ENCODE measurements at places on chromosomes 4 and X.

- no peak for DNase-seq
These were observed 2.3 kb upstream of the FOXP3 start for GRCh38 chrX:49266523-49267445.

GRCh38 chr4:123996718-123997510 lies 600.3 kb downstream of the SPRY1 start:
- no peak for DNase-seq

- no peak for DNase-seq
These were observed 30.2 kb upstream of the CCNG2 start for GRCh38 chr4:77126809-77127208.

DNA sequence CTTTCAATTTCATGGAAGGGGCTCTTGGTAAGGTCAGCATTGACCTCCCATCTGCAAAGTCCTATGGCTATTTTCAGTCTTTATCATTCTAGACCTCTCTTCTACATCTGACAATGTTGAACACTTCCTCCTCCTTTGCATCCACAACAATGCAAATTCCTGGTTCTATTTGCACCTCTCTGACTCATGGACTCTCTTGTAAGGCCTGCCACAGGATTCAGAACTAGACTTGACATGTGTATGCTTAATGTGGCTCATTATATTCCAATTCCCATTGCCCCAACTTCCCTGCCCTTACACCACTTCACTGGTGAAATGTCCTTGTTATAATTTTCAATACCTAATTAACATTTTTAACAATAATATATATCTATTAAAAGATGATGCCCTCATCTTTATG lies 314.3 kb upstream of the FGF13 start:
- no peak for DNase-seq

- DNase-seq, result no peak
These were observed 45.3 kb upstream of the HELT start for GRCh38 chr4:184972991-184973390.

DNA sequence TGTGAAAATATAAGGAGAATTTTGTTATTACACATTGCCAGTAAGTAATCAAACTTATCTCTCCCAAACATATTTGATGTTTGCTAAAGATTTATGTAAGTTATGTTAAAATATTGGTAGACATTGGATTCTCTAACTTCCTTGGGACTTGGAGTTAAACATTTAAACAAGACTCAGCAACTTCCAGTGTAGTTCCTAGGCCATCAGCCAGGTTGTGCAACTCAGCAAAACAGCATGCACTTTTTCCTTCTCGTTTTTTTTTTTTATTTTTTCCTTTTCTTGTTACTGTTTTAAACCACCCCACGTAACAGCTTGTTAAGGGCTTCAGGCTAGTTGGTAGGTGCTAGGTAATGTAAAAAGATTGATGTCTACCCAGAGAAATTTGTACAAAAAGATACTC lies 510.4 kb downstream of the ANKRD50 start:
- DNase-seq, result no peak

GRCh38 chr4:186192066-186192612 lies 772 bp downstream of the CYP4V2 start:
- no peak for DNase-seq

GRCh38 chr4:74932010-74932409 lies 906 bp upstream of the PARM1 start:
- no peak for DNase-seq

DNA sequence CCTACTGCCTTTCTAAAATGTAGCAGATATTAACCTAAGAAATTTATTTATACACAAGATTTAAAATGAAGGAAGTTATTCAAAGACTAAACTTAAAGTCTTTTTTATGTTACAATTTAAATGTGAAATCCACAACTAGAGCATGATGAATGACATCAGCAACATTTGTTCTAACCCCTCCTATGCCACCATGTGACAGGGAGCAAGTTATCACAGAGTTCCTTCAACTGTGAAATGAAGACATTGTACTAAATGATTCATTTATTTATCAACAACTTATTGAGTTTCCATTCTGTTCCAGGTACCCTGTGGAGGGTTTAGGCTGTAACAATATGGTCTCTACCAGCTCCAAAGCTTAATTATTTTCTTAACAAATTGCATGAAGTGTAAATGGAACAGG lies 76.9 kb downstream of the SLC39A8 start:
- no peak for DNase-seq

DNA sequence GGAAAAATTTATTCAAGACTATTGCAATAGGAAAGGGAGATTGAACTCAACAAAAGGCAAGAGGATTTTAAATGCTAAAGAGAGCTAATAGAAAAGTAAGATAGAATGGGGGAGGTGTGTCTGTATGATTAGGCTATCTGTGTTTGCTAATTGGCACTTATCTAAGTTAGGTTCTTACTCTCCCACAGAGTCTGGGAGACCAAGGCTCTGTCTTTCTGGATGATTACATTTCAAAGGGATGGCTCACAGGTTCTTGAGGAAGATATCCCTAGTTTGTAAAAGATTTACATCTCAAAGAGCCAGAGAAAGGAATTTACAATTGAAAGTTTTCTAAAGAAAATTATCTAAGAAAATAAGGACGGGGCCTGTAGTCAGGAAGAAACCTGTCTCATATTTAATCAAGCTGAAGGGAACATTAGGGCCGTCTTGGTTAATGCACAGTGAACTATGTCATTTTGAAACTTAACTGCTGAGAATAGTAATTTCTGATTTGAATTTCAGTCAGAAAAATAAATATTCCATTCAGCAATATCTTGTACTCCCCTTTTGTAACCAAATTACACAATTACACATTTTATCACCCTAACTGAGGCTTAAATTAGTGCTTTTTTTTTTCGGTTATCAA lies 75.8 kb downstream of the MAGEB10 start:
- no peak for DNase-seq

GRCh38 chr4:56681853-56682525 lies 893 bp upstream of the HOPX start:
- DNase-seq, result no peak

- no peak for DNase-seq
These were observed 95.2 kb upstream of the ANK2 start for GRCh38 chr4:112954286-112954685.

GRCh38 chrX:19030805-19031204 lies 46.9 kb upstream of the PHKA2 start:
- no peak for DNase-seq

DNA sequence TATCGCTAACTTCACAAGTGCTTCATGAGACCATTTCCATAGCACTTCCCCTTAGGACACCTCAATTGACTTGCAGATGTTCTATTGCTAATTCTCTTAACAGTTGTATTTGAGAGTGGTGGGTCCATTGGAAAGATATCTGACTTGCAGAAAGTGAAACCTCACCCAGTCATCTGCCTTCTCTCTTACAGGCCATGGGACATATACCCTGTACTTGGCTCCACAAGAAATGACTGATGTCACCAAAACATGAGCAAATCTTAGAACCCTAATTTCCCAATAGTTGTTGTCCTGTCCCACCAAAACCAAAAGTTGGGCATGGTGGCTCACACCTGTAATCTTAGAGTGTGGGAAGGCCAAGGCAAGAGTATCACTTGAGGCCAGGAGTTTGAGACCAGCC lies 101.9 kb upstream of the MAML3 start:
- no peak for DNase-seq

DNA sequence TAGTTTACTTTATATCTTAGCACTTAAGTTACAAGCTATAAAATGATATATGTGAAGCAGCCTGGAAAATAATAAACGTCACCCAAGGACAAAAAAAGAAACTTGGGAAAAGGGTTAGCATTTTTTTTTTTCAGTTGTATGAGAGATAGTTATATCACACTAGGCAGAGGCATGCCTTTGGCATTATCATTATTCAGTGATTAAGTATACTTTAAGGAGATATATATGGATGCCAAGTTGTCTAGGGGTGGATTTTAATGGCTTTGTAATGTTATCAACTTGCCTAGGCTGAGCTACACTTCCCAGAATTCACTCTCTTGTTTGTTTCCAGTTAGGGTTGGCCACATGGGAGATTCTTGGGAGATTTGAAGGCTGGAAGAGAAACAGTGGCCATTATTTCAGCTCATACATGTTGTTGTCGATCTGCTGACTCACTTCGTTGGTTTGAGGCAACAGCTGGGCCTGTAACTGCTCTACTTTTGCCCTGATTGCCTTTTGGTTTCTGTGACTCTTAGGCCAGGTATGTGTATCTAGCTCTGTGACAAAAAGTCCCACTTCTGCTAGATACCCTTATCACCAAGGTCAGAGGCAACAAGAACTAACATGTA lies 11.5 kb upstream of the SRPX start:
- DNase-seq, result no peak

- no peak for DNase-seq
These were observed 695.7 kb upstream of the GALNTL6 start for GRCh38 chr4:171117457-171117856.

DNA sequence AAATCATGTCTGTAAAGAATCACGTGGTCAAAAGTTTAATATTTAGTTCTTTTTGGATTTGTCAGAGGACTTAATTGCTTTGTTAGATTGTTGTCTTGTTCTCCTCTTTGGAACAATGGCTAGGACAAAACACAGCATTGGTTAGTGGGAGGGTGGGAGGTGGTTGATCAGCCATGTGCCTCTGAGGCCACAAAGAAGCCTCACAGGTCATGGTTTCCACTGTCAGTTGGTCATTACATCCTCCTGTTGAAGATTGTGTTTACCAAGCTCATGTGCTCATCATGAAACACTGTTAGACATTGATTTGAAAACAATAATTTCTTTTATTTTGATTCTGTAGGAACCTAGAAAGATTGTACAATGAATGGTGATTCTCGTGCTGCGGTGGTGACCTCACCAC lies 31.9 kb downstream of the ADD1 start:
- no peak for DNase-seq

DNA sequence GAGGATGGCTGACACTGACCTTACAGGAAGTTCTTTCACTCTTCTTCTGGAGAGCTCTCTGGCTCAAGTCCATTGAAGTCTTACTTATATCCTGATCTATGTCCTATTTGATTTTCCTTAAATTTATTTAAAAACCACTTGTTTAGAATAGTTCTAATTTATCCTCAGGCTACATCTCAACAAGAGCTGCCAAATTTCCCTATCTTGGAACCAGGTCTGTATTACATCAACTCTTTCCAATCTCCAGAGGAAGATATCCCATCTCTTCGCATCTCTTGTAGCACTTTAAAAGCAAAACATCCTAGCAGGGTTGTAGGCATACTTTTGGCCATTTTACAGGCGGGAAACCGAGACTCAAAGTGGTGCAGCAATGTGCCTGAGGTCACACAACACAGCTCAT lies 290.5 kb upstream of the TEX13C start:
- DNase-seq, result no peak

DNA sequence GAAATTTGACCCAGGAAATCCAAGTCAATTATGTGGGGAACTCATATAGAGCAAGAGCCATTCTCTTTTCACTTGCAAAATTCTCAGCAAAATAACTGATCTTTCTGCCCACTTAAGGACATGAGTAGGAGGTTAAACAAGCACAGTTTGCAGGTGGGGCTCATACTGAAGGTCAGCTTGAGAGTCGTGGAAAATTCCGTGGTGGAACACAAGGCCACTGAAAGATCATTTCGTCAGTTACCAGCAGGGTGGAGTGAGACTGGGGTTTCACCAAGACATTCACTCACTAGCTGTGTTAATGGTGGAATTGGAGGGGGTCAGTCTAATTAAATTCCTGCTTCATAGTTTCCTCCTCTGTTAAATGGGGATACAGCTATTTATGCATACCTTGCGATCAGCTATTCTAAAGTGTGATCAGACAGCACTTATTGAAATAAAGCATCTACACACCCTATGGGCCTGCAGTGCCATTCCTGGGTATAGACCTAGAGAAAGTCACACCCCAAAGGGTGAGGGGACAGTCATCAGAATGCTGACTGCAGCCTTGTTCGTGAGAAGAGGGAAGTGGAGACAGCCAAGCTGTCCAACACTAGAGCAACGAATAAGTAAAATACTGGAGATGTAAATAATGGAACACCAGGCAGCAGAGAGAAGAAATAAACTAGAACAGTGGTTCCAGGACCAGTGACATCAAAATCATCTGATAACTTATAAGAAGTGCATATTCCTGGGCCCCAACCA lies 42.7 kb upstream of the CLNK start:
- DNase-seq, result no peak

- DNase-seq, result no peak
These were observed 50.1 kb downstream of the TSPAN5 start for GRCh38 chr4:98608356-98608755.

DNA sequence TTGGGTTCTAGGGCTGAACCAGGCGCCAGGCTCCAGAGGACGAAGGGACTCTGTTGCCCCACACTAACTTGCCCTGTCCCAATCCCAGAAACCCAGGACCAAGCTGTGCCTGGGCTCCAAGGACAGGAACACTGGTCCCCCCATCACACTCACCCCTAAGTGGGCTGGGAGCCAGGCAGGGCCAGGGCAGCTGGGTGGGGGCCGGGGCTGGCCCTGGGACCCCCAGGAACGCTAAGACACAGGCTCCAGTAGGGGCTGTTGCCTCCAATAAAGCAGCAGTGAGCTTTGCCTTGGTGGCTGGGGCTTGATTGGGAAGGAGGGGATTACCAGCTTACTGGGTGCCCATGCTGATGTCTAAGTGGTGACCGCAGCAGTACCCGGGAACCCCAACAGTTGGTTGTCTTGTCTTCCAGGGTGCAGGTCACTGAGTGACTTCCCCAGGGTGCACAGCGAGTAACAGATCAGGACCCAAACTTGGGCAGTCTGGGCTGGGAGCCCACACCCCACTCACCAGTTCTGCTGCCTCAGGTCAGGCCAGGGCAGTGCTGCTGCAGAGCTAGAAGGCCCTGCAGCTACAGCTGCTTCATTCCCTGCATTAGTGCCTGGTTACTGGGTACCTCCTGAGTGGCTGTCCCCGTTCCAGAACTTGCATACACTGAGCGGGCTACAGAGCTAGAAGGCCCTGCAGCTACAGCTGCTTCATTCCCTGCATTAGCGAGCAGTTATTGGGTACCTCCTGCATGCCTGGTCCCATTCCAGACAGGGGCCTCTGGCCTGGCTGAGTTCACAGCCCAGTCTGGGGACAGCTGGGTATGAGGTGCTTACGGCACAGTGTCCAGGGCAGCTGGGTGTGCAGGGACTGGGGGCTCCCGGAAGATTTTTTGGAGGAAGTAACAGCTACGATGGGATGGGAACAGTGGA lies 9.4 kb upstream of the ADD1 start:
- DNase-seq, result no peak

- DNase-seq, result no peak
These were observed 609.3 kb downstream of the FSTL5 start for GRCh38 chr4:161554372-161554990.

All from activated T-cell treated with anti-CD3 and anti-CD28 coated beads for 24 hours (primary cell).